Esophagus squamous epithelium (tissue), 5 donors: ENCODE measurements at places on chromosomes 4 and X. TPM values are rescaled to one million over a fixed set of nuclear protein-coding genes. Genes with fewer than 3 reads are reported as not detected.

GRCh38 chr4:6746721-6747293 is 30.8 kb downstream of the BLOC1S4 start:
- DNase-seq = no peak

DNA sequence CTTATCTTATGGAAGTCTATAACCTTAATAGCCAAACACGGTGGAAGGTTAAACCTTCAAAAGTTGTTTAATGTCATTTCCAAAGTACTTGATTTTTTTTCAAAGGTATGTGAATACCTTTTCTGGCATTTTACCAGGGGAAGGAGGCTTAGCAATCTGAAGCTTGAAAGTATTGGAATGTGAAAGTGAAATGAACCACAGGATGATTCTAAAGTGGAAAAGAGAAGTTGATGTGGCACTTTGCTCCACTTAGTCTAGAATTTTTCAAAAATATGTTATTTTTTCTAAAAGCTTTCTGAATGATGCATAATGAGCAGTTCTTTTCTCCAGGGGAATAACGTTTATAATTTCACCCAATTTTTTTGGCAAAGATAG is 19.2 kb downstream of the PI4K2B start:
- DNase-seq = no peak

GRCh38 chr4:13922873-13923645 is 295.5 kb upstream of the BOD1L1 start:
- DNase-seq = no peak

DNA sequence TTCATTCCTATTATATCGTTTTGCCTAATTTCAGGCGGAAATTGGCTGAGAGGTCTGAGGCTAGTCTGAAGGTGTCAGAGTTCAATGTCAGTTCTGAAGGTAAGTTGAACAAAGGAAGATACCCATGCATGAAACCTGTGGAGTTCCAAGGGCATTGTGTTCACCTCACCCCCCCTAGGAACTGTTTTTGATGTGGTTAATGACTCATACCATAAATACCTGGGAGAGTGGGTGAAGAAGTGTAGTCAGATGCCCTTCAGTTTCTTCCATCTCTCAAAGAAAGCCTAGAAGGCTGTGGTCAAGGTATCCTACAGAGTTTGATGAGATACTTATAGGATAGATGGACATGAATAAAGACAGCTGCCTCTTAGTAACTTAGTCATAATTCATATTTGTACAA is 2.7 kb downstream of the UTP14A start:
- no peak for DNase-seq

DNA sequence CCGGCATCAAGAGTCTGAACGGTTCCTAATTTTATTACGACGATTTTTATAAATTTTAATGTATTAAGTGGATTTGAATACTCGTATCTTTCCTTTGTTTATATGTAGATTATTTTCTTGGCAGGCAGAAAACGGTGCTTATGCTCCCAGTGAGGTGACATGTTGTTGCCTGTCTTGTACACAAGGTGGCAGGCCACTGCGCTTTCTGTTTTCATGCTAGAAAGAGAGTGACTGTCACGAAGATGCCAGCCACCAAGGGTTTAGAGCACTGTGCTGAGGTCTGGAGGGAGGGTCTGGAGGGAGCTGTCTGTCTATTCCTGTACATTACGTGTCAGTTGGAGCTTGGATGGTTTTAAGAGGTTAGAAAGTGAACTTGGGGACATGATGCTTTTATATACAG is 87.7 kb downstream of the SHROOM2 start:
- DNase-seq = no peak

Gene LANCL3
- 6.6 TPM for total RNA-seq

DNA sequence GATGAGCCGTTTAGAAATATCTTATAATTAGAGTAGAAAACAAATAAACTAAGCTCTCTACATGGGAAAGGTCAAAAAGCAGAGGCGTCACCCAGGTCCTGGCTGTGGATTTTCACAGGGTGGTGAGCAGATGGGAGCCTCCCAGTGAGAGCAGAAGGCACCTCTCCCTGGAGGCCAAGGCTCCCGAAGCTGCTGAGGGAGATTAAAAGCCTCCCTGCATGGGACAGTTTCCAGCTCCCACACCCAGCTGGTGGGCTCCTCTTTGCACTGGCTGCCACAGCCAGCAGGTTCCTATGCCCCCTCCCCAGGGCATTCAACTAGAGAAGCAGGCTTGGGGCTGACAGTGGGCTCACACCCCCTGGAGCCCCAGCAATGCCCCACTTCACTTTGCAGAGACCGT is 55.2 kb upstream of the TBC1D9 start:
- DNase-seq = no peak

GRCh38 chrX:14884714-14885113 is 11.5 kb downstream of the MOSPD2 start:
- DNase-seq = no peak

Gene ART3
- total RNA-seq = 0.92 TPM
